ENCODE measurements at places on chromosomes 7 and 10.

DNA sequence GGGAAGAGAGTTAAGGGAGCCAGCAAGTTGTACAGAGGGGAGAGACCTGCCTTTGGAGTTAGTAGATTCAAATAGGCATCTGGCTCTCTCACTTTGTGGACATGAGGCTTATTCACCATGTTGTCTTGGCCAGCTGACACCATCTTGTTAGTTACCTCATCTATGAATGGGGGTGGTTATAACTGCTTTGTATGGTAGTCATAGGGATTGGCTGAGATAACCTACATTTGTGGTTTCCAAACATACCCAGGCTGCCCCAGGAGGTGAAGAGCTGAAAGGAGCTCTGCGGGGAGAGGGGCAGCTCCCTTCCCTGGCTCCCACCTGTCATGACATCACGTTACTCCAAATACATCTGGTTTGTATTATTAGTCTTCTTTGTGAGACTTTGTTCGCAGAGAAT is 393.3 kb upstream of the AUTS2 start:
- no peak for DNase-seq

DNA sequence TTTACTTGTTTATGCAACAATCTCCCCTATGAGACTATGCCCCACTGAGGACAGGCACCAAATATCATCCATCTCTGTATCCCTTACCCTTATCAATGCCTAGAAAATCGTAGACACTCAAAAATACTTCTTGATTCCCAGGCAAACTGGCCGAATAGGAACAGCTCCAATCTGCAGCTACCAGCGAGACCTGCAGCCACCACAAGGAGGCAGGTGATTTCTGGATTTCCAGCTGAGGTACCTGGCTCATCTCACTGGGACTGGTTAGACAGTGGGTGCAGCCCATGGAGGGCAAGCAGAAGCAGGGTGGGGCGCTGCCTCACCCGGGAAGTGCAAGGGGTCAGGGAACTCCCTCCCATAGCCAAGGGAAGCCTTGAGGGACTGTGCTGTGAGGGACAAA is 10.8 kb upstream of the PPP1R3C start:
- no peak for DNase-seq

DNA sequence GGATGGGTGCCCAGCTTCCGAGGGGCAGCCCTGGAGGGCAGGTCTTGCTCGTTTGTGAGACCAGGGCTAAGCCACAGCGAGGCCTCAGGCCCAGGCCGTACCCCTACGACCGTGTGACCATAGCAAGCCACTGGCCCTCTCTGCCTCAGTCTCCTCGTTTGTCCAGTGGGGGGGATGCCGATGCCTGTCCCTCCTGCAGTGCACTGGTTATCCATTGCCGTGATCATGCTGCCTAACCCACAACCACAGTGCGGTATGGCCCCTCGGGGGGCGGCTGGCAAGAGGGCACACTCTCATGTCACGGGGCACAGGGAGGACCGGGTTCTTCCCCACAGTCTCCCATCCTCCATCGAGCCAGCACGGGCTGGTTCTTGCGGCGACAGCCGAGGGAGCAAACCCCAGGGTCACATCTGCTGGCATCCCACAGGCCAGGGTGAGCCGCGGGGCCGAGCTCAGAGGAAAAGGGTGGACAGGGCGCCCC is 80.5 kb downstream of the ELFN1 start:
- DNase-seq, result no peak

GRCh38 chr7:29105752-29106668 is 40.3 kb downstream of the CPVL start:
- DNase-seq, result no peak

- no peak for DNase-seq
Observed at GRCh38 chr10:88194041-88194887, 330.8 kb downstream of the PTEN start.

DNA sequence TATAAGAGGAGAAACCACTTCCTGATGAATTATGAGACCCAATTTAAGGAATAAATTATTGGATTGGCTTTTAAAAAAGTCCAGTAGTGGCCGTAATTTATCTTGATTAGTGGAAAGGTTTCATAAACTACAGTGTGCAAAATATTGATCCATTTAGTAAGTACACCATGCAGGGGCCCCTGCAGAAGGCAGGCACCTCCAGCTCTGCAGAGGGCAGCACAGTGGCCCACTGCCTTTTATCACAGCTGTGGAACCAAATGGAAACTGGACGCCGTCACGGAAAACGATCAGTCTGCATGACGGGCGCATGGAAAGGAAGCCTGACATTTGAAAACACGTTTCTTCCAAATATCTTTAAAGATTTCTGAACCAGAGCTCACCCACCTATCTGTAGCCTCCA is 204.0 kb downstream of the DPP6 start:
- no peak for DNase-seq

DNA sequence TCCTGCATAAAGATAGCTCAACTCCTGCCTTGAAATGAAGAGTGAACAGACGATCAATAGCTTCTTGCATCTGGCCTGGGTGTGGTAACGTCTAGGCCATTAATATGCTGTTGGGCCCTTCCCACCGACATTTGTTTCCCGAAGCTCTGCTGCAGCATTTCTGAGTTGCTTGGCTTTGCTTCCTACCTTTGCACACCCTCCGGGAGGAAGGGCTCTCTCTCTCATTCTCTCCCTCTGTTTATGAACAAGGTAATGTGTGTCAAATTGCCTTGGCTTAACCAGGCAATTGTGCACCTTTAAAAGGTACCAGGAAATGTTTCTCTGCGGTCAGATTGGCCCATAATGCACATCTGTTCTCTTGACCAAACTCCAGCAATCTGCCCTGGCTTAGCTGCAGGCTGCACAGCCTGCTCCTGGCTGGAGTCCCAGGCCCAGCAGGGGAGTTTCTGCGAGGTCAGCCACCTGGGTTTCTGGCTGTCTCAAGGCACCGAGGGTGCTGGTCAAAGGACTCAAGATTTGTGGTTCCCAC is 223.7 kb downstream of the SNX10 start:
- no peak for DNase-seq

- no peak for DNase-seq
Observed at GRCh38 chr10:26739071-26739631, 41.6 kb downstream of the PDSS1 start.

DNA sequence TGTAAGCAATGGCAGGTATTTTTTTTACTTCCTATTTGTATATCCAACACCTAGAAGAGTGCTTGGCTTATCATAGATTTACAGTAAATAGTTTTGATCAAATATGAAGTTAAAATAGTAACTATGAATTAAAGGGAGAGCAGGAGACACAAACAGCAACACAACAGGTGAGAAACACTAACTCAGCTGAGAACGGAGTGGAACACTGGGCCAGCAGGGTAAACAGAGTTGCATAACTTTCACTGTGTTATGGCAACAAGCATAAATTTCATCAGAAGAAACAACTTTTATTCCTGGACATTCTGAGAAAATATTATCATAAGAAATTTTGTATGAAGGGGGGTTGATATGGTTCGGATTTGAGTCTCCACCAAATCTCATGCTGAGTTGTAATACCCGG is 52.2 kb upstream of the SMIM30 start:
- DNase-seq, result no peak

DNA sequence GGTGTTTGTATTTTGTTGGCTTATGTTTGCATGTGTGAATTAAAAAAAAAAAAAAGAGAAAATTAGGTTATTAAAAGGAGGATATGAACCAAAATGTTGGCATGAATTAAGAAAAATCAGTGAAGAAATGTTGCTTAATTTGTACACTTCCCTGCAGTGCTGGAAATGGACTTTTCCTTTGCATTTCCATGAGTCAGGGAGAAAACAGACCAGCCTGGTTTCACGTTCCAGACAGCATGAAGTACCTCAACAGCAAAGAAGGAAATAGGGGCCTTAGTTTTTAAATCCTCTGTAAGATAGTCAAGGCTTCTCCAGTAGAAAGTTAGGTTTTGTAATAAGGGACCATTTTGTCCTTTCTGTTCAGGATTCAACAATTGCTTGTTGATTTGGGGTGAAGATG is 159.7 kb downstream of the CELF2 start:
- DNase-seq, result no peak

- DNase-seq, result no peak
Observed at GRCh38 chr10:131636841-131637724, 263.7 kb upstream of the PPP2R2D start.

DNA sequence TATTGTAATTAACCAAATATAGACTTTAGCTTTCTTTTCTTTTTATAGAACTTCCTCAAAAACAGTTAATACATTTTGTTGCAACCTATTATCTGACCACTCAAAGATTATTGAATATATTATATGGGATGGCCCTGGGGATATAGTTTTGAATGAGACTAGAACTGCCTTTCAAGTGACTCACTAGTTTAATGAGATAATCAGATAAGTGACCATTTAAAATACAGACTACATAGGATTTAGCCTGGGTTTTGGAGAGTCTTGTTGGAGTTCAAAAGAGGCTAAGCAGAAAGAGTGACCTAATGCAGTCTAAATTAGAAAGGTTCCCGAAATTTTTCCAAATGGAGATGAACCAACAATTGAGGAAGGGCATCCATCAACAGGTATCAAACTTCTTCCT is 305.2 kb upstream of the ETV1 start:
- DNase-seq, result no peak

DNA sequence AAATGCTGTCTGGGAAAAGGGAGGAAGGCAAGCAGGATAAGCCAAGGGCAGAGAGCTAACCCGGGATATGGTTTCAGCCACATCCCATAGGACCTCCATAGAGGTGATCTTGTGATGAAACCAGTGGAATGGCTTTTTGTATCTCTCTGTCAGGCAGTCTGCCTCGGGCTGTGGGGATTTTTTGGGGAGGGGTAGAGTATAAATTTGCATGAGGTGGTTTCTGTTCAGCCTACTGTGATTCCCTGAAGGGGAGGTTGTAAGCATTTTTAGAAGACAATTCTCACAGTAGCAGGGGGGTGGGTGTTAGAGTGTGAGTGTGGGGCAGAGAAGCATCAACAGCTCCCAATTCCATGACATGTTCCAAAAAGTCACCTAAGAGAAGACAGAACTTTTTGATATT is 11.8 kb downstream of the OR9A2 start:
- no peak for DNase-seq

- DNase-seq, result no peak
Observed at GRCh38 chr7:129535896-129536295, 33.6 kb downstream of the SMKR1 start.

GRCh38 chr7:28201131-28201530 is 20.5 kb upstream of the JAZF1 start:
- DNase-seq, result no peak

DNA sequence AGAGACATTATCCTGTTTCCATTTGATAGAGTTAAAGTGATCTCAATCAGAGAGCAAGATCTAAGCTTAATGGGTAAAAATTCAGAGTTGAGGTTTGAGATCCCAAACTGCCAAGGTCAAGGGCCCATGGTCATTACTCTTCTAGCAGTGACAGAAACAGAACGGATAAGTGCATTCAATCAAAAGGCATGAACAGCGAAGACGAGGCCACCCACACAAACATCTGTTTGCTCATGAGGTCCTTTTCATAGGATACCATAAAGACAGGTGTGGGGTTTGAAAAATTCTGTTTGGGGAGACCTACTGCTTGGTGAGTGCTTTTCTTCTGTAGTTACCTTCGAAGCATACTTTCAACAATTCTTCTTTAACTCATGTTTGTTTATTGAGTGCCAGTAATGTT is 58.3 kb downstream of the SEMA3C start:
- no peak for DNase-seq

- no peak for DNase-seq
Observed at GRCh38 chr7:87473986-87474385, 1.5 kb downstream of the ABCB4 start.

- DNase-seq, result no peak
Observed at GRCh38 chr7:25964483-25964991, 187.5 kb upstream of the NFE2L3 start.

- no peak for DNase-seq
Observed at GRCh38 chr10:107856047-107856315, 691.5 kb upstream of the SORCS1 start.

- peak; percentile 6 for DNase-seq
Observed at GRCh38 chr10:101602761-101603398, 14.8 kb downstream of the DPCD start.

- DNase-seq, result no peak
Observed at GRCh38 chr10:24483701-24484100, 240.0 kb downstream of the ARHGAP21 start.

GRCh38 chr10:60367431-60367830 is 22.2 kb downstream of the ANK3 start:
- no peak for DNase-seq

DNA sequence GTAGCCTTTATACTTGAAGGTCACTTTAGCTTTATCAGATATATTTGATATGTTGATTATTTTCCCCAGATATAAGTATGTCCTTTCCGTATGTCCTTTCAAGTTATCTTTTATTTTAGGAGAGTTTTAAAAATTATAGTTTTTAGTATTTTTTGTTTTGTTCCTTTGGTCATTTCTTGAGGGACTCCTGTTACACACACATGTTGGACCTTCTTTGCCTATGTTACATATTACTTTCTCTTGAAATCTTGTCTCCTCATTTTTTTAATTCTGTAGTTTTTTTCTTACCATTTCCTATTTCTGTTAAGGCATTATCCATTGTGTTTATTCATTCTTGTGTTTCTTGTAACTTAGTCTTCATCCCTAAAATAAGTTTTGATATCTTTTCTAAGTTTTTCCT is 23.9 kb downstream of the GLCCI1 start:
- DNase-seq, result no peak

GRCh38 chr7:1794888-1795542 is 124.9 kb downstream of the ELFN1 start:
- no peak for DNase-seq

DNA sequence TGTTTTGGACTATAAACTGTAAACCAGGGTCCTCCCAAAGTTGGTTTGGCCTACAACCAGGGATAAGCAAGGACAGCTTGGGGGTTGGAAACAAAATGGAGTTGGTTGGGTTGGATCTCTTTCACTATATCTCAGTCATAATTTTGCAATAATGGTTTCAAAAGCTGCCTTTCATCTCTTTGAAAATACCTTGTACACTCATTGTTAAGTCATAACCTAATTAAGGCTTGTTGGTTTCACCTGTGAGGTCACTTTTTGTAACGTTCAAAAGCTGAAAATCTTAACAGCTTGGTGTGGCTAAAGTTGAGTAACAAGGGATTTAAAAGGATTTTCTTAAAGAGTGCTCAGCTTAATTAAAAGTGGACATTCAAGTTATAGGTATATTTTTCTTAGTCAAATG is 476.1 kb downstream of the IPMK start:
- no peak for DNase-seq

All from SIG-M5 (cell line).